Aorta (tissue), 5 donors: ENCODE measurements at places on chromosomes 2 and 18.

DNA sequence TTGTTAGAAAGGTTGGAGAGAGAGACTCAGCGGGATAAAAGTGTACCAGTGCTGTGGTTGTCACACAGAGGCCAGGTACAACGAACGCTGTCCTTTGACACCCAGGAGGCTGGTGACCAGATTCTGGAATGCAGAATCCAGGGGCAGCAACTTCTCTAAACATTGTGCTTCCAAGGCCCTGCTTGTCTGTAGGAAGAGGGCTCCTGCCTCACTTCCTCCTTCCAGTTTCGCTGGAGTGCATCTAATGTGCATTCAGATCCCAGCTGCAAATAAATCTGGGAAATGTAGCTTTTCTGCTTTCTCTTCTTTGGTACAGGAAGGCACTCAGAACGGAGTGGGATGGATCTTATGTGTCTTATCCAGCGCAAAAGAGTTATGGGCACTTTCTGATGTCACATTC, 171.8 kb upstream of the ATP5MC3 start:
- DNase-seq, result no peak

GRCh38 chr2:174748948-174749347, 15.3 kb downstream of the CHRNA1 start:
- DNase-seq, result no peak

- DNase-seq, result no peak
Measured at GRCh38 chr18:44673256-44673880, 7.3 kb upstream of the SETBP1 start.

DNA sequence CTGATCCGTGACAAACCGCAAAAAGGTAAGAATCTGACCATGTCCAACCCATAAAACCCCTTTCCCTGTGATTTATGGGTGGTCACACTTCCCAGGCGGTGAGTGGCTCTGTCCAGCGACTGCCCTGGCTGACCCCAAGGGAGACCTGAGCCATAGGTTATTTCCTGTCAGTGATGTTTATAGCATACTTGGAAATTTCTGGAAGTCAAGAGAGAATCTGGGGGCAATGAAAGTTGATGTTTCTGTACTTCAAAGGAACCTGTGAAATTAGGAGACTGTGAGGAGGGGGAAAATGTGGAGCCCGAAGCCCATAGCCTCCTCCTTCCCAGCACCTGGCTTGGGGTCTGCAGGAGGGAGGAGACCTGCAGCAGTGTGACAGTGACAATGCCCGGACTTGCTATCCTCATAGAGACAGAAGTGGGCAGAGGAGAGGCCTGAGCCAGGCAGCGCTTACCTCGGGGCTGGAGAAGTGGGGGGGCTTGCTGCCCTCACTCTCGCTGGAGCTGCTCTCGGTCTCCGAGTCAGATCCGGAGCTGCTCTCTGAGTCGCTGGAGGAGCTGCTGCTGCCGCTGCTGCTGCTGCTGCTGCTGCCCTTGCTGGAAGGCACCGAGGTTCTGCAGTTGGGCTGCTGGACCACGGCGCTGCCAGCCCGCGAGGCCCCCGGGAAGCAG, 111.3 kb upstream of the REV1 start:
- DNase-seq, result peak; percentile 64

DNA sequence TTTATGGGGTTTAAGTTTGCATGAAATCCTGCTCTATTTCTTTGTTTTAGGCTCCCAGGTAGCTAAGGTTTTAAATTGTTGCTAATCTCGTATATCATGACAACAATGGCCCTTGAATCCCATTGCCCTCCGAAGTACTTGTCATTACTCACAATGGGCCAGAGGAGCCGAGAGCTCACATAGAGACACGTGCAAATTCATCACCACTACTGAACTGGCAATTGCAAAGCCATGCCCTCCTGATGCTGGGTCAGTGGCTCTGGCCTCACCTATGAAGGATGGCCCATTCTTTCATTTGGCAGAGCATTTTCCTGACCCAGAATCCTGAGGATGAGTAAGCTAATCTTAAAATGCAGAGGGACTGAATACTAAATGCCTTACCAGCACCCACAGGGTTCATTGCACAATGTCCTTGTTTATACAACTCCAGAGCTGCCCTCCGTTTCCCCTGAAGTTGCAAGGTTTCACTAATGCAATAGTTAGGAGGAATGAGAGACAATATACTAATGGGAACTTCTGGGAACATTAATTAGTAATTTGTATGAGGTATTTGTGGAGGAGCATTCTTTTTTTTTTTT, 71.6 kb upstream of the GAREM1 start:
- no peak for DNase-seq

DNA sequence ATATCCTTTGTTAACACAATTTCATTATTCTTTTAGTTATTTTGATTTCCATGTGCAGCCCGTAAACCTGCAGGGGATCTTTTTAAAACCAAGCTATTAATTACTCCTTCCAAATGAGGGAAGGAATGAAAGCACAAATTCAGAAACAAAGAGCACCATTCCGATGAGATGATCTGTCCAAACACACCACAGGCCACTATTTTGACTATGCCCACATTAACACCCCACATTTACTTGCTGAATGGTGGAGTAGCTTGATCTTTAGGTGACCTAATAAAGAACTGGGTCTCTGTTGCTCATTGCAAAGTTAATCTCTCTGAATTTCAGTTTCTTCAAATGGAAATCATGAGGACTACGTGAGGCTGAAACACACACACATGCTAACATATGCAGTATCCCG, 218.0 kb downstream of the IRS1 start:
- no peak for DNase-seq

DNA sequence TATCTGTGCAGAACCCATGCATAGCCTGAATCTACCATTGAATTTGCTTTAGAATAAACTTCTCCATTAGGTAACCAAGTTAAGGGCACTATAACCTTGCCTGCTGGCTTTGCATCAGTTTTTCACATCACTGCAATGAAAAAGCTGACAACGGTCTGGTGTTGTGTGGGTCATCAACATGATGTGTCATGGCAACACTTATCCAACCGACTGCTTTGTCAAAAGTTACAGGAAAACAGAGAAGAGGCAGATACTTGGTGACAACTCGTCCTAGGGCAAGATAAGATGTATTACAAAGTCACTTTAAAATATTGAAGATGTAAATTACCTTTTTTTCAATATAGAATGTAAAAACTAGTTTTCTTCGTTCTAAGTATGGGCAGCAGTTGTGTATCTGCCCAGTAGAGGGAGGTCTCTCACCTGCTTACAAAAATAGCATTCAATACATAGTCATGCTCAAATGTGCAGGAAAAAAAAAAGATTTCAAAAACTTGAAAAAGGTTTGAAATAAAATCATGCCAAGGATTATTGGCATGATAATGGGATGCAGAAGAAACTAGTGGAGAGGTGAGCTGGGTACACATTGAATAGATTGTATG, 96.3 kb downstream of the EVA1A start:
- no peak for DNase-seq

- DNase-seq, result no peak
Measured at GRCh38 chr2:28413899-28414295, 21.2 kb downstream of the FOSL2 start.

GRCh38 chr2:206798000-206798399, 32.6 kb downstream of the FASTKD2 start:
- no peak for DNase-seq

DNA sequence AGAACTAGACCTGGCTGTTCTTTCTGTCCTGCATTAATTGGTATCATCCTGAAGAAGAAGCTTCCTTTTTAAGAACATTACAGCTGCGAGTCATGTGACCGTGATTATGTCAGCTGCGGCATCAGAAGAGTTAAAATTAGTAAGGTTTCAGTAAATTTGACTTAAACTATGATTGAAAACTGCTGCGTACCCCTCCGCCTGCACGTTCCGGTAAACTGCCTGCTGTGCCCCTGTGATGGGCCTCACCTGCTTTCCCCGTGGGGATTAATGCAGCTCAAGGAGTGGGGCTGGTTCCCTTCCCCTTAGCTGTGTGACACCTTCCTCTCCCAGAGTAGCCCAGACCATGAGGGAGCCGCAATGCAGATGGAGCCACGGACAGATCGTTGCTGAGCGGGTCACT, 36.1 kb upstream of the MYO3B start:
- no peak for DNase-seq

DNA sequence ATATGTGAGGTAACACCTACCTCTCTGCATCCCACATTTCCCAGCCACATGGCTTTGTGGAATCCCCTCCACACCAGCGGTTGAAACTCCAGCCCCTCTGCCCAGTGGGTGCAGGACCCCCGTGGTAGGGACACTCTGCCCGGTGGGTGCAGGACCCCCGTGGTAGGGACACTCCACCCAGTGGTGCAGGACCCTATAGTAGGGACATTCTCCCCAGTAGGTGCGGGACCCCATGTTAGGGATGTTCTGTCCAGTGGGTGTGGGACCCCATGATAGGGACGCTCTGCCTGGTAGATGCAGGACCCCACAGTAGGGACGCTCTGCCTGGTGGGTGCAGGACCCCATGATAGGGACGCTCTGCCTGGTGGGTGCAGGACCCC, 11.5 kb downstream of the COPS9 start:
- DNase-seq, result peak; percentile 45

DNA sequence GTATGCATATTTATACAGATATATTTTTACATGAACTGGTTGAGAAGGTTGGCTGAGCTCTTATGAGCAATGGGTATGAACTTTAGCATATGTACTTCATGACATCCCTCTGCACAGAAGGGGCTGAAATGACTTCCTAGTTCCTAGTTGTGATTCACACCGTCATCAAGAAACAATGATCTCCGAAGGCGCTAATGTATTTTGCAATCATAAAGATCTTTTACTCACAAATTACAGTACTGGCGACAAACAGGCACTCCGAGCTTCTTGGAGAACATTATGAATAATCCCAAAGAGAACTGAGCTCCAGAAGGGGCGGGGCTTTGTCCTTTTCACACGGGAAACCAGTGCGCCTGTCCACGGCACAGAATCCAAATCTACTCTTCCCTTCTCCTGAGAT, 18.1 kb downstream of the BCL2 start:
- no peak for DNase-seq

- DNase-seq, result no peak
Measured at GRCh38 chr2:221255862-221256261, 316.2 kb downstream of the EPHA4 start.

DNA sequence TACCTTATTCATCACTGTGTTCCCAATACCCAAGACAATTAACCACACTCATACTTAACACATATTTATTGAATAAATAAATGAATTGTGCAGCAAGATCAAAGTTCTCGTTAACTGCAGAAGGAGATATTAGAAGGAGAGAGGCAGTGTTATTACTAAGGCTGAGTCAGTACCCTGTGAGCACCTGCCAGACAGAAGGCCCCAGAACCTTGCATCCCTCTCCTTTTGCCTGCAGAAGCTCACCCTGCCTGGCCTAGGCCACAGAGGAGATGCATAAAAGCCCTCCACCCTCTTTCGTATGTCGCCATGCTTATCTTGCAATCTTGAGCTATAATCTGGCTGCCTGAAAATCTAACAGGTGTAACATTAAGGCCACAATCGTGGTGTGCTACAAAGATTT, 20.5 kb upstream of the RNF149 start:
- DNase-seq, result no peak

DNA sequence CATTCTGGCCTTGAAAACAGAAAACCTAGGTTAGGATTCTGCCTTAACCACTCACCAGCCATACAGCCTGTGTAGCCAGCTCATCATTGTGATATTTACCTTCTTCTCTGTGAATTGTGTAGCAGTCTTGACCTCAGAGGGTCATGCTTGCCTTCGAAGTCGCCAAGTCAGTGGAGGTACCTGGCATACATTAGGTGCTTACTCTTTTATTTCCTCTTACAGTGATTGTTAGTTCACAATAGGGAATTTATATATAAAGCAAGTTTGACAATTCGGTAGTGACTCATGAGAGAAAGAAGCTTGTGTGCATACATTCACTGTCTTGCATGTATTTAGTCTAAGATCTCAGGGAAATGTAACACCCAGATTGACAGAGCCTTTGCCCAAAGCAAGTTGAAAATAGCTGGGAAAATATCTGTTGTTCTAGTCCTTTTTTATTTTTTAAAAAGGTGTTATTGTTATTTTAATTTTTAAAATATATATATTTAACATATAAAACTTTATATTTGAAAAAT, 290.6 kb downstream of the PTGR3 start:
- DNase-seq, result no peak

GRCh38 chr18:36673452-36673851, 155.3 kb downstream of the TPGS2 start:
- DNase-seq, result no peak

GRCh38 chr2:30287857-30288513, 56.7 kb downstream of the LBH start:
- no peak for DNase-seq

- DNase-seq, result no peak
Measured at GRCh38 chr2:61016392-61017002, 1.0 kb upstream of the PEX13 start.
